ENCODE measurements at places on chromosomes 2 and 18.

DNA sequence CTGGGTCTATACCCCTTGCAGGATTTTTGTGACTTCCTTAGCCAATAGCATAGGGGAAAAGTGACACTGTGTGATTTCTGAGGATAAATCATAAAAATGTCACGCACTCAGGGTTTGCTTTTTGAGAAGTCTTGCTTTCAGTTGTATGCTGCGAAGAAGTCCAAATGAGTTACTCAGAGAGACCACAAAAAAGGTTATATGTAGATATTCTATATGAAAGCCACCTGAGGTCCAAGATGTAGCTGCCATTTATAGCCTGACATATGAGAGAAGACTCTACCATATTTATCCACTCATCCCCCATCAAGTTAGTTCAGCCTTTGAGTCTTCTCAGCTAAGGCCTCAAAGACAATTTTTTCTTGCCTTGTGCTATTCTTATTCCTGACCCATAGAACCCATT is 488.3 kb upstream of the MAP2 start:
- DNase-seq: no peak

DNA sequence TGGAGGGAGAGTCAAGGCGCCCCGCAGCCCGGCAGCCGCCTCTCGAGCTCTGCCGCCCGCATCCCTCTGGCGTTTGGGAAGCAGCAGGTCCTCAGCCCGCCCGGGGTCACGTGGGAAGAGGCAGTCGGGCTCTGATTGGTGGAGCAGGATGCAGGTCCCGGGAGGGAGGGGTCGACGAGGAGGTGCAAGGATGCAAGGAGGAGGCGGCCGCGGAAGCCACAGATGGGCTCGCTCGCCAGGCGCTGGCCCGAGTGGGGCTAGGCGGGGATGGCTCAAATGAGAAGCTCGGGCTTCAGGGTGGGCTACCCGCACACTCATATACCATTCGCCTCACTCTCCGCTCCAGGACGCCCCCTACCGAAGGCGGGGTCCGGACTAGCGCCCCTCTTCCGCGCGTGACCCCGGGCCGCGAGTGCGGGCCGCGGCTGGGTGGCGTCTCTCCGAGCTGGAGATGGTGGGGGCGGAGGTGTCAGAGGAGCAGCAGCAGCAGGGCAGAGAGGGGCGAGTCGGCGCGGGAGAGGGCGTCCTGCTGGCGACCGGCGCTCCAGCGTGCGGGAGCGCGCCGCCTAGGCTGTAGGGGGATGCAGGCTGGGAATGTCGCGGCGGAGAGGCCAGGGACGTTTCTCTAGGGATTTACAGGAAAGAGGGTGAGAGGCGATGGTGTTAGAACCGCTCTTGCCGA is at the start of gene TMEFF2:
Gene TMEFF2 (minus strand): TSS at position 68 of the 682 bp plus-strand sequence. CDS start 409 bp downstream, outside the sequence.
- peak; percentile 76 for DNase-seq

- peak; percentile 64 for DNase-seq
Observed at GRCh38 chr2:74587664-74588277, 33.3 kb downstream of the DOK1 start.

- DNase-seq: no peak
Observed at GRCh38 chr2:207235621-207236020, 69.9 kb upstream of the KLF7 start.

DNA sequence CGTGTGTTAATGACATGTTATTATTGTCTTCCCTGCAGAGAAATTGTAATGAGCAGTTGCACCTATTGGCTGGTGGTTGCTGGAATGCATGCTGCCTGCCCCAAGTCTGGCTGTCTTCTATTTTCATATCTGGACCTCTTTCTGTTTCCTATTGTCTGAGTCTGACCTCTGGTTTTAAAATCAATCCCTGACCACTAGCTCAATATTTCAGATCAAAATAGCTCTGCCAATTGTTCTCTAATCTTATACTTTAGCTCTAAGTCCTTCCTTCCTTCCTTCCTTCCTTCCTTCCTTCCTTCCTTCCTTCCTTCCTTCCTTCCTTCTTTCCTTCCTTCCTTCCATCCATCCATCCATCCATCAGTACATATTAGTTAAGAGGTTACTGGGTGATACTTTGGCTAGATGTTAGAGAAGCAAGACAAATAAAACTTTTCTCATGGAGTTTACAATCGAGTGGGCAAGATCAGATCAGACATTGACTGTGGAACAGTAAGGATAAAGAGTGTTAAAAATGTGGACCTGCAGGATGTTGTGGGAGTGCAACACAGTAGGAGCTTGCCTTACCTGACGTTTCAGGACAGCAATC is 417.1 kb downstream of the SOCS6 start:
- no peak for DNase-seq

DNA sequence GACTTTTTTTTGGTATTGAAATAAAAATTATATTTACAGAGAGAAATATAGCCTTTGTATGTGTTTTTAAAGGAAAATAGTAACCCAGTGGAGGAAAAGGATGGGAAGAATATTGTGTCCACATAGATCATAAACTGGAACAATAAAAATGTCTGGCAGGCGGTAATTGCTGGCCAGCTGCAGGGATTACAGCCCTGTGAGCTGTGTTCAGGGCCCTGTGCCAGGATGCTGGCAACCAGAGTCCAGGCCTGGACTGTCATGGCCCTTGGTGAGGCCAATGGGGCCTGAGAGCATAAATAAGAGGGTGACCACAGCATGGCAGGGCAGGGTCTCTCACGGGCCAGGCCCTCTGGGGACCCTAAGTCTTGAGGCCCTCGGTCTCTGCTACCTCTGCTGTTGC is 171.2 kb downstream of the ACOXL start:
- DNase-seq: no peak

DNA sequence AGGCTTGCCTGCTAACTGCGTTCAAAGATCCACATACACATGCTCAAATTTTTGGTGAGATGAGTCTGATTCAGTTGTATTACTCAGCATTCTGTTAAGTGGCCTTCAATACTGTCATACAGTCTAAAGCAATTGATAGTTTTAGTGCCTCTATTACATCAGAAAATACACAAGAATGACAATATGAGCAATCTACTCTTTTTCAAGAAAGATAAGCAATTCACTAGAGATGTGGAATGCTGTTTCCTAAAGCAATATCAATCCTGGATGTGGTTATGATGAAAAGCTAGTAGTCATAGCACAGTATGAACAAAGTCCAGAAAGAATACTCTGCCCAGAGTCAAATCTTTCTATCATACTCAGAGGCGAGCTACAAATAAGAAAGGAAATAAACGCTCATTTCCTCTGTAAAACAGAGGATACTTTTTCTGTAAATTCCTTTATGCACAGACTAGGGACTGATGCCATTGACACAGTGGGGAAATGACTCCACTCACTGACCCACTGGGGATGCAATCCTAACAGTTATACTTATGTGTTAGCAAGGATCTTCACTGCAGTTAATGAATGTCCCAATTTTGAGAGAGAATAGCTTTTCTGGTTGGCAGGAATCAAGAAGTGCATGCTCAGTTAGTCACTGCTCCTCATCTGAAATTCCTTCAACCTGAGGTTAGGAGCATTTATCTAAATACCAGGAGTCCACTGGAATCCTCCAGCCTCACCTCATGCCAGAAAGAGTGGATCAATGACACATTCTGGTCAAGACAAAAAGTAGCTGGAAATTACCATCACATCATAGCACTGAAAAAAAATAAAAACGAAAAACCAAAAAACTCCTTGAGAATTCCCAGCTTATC is 83.3 kb downstream of the PDE11A start:
- DNase-seq: no peak

GRCh38 chr18:30595942-30596341 is 446.6 kb downstream of the DSC3 start:
- DNase-seq: no peak

DNA sequence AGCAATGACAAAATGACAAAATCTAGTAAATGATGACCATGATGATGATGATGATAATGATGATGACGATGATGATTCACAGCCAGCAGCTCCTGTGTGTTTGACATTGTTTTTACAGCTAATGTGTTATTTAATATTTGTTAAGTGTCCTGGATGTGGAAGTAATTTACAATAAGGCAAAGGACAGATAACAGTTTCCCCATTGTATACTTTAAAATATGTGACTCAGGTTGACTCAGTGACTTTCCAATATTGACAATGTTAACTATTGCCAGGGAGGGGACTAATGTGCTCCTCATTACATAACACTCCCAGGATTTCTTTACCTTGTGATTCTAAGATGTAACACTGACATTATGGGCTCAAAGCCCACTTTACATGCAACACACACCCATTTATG is 602.2 kb downstream of the FBXO15 start:
- DNase-seq: no peak

DNA sequence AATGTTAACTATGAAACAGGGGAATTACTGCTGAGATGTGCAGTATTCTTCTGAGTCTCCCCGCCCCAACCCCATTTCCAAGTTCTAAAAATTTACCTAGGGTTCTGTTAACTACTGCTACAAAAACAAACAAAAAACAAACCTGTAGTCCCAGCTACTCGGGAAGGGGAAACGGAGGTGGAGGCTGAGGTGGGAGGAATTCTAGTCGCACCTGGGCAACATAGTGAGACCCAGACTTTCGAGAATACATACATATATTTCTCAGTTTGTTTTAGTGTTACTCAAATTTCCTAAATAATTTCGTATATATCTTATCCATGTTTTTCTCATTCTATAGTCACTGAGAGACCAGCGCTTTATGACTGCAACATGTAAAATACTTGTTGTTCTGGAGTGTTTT is 989 bp downstream of the STAM2 start:
- DNase-seq: no peak

GRCh38 chr2:164567335-164567989 is 53.8 kb downstream of the GRB14 start:
- no peak for DNase-seq

- DNase-seq: no peak
Observed at GRCh38 chr18:78627551-78628346, 351.9 kb upstream of the SALL3 start.

GRCh38 chr2:222915092-222915957 is 54.5 kb downstream of the ACSL3 start:
- no peak for DNase-seq

- DNase-seq: no peak
Observed at GRCh38 chr2:138113871-138114525, 149.7 kb downstream of the HNMT start.

DNA sequence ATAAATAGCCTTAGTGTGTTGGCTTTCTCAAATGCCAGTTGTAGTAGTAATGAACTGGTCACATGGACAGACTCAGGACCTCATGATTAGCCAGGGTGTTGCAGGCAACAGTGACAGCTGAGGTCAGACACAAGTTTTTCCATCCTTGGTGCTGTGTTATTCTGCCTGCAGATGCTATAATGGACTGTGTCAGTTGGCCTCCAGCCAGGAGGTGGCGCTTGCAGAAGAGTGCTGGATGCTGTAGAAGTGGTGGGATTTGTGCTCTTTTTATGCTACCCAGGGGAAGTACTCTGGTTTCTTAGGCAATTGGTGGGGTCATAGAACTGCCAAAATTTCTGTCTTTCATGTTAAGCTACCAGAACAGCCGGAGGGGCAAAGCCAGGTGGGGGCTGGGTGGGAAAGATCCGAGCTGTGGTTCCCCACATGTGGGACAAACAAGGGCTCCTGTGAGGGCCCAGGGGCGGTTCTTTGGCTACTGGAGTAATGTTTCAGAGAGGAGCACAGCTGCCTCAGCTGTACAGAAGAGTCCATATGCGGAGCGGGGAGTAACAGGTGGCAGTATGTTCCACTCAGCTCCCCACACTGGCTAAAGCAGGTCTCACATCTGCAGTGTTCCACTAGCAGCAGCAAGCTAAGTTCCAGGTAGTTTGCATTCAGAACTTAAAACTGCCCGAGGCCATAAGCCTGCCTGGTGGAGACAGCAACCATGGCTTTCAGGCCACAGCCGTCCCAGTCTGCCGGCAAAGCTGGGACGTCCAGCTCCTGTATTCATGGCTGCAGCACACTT is 104.4 kb downstream of the GULP1 start:
- no peak for DNase-seq

- no peak for DNase-seq
Observed at GRCh38 chr2:118525346-118525745, 322.1 kb downstream of the EN1 start.

DNA sequence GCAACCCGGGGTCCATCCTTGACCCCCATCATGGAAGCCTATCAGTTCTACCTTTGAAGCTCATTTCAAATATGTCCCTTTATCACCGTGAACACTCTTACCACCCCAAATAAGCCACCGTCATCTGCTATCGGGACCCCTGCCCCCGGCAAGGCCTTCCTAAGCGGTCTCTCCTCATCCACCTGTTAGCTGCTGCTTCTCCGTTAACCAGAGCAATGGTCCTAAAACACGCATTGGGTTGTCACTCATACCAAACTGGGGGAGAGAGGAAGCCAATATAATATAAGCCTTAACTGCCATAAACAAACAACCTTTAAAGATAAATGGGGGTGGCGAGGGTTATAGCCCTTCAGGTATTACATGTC is 680 bp downstream of the ASNSD1 start:
- DNase-seq: no peak

- no peak for DNase-seq
Observed at GRCh38 chr2:37637985-37638384, 33.5 kb downstream of the CDC42EP3 start.

GRCh38 chr2:230866756-230867523 is 2.2 kb downstream of the ITM2C start:
- DNase-seq: peak; percentile 48

DNA sequence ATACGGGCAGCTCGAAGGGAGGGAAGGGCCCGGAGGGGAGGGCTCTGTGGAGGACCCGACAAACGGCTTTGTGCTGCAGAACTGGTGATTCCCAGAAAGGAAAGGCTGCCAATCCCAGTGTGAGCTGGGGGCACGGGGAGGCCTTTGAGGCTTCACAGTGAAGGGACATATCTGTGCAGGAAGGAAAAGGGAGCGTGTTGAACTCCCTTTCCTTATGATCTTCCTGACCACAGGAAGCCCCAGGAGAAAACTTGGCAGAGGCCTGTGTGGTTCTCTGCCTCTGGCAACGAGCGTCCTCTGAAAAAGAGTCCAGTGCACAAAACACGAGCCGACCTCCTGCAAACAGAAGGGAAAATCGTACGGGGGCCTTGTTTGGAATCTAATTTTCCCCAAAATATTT is 683.5 kb upstream of the SALL3 start:
- DNase-seq: no peak

- no peak for DNase-seq
Observed at GRCh38 chr18:58513615-58514335, 115.1 kb downstream of the ALPK2 start.

GRCh38 chr2:23131066-23131575 is 253.9 kb upstream of the KLHL29 start:
- no peak for DNase-seq

- DNase-seq: no peak
Observed at GRCh38 chr2:64990876-64991275, 1.7 kb downstream of the SLC1A4 start.

- no peak for DNase-seq
Observed at GRCh38 chr2:150888337-150888736, 373.3 kb downstream of the RBM43 start.

- DNase-seq: no peak
Observed at GRCh38 chr18:62118328-62118727, 68.5 kb downstream of the PIGN start.

GRCh38 chr2:62192811-62193210 is 3.1 kb upstream of the B3GNT2 start:
- no peak for DNase-seq

Data from activated CD4-positive, alpha-beta T cell treated with anti-CD3 and anti-CD28 coated beads, Interleukin-2, amount 50 U/mL, for 48 hours (primary cell).